ENCODE measurements at places on chromosomes 12 and 14. TPM values are rescaled to one million over a fixed set of nuclear protein-coding genes. Genes with fewer than 3 reads are reported as not detected.

GRCh38 chr12:44655846-44656245 is 220.3 kb downstream of the NELL2 start:
- DNase-seq: no peak

The NUAK1 gene
- total RNA-seq: 40.8 TPM

DNA sequence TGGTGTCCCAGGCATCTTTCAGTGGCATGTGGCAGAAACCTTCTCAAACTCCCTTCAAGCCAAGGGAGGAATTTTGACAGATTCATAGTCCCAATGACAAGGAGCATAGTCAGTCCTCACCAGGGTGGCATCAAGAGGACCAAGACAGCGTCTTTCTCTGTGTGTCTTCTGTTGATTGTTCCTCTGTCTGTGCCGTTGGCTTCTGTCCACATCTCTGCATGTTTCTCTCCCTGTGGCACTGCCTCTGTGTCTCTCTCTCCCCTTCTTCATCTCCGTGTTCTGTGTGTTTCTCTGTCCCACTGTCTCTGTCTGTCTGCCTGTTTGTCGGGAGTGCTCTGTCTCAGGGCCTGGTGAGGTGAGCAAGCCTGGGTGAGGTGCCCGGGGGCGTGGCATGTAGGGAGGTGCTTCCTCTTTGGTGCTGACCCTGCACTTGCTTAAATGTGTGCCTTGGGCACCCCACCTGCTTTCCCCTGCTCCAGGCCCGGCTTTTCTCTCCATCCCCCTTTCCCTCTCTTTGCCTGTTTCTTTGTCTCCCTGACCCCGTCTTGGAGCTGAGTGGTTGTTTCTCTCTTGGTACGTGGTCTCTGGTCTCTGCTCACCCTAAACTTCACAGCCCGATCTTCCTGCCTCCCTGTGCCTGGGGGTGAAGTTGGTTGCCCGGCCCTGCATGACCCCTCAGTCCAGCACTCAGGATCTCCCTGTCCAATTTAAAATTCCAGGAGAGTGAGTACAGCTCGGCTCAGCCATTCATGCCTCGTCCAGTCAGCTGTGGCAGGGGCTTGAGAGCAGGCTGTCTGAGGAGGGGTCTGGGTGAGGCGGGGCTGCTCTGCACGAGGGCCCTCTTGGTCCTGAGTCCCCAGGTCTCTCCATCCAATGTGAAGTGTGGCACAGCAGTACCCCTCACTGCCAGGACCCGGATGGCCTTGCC is 28.5 kb downstream of the JDP2 start:
- no peak for DNase-seq

The TPH2 gene
- not detected for total RNA-seq

DNA sequence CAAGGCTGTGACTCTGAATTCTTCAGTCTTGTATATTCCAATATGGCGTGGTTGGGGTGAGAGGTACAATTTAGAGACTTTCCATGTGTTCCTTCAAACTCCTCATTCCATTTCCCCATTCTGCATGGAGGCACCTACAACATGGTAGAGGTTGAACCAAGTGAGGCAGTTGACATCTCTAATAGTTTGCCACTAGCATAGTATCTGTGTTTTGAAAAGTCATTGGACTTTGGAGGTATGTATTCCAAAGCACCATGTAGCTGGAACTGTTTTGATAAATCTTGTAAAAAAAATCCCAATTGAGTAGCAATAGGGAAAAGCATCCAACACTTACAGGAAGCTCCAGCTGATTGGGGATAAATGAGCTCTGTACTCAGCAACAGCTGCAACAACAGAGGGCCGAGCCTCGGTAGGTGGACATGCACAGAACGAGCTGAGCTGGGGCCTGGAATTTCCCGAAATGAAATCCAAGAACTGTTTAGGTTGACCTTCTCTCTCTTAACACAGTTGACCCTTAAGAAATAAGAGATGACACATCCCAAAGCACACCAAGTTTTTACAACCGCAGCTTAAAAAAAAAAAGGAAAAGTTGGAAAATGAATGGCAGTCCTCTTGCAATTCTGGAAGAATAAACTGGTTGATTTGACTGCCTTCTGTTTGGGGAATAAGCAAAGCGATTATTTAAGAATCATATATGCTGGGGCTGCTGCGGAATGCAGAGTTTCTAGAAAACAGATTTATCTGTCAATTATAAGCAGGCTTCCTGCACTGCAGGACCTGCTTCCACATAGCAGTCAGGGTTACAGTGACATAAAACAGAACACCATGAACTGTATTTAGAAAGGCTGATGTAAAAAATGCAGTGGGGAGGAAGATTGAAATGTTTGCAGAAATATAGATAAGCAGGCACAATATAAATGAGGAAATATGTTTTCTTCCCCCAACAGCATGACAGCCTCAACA is 194.6 kb upstream of the KRR1 start:
- DNase-seq: no peak

GRCh38 chr12:105267711-105268110 is 31.7 kb upstream of the APPL2 start:
- DNase-seq: no peak

The KRT79 gene
- 5.4 TPM for total RNA-seq

DNA sequence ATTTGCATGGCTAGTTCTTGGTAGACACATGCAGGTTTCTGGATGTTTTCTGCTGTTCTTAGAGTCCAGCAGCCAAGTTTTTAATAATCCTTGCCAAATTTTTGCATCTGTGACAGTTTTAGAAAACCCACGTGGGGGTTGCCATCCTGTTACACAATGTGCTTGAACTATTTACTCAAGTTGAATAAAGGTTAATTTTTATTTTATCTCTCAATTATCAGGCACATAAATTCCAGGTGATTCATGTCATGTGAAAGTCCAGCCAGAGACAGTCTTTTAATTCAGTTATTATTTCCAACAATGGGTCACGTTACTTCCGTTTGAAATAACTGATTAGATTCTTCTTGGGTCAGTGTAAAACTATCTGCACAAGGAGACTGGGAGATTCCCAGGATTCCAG is 15.7 kb downstream of the MYRFL start:
- no peak for DNase-seq

DNA sequence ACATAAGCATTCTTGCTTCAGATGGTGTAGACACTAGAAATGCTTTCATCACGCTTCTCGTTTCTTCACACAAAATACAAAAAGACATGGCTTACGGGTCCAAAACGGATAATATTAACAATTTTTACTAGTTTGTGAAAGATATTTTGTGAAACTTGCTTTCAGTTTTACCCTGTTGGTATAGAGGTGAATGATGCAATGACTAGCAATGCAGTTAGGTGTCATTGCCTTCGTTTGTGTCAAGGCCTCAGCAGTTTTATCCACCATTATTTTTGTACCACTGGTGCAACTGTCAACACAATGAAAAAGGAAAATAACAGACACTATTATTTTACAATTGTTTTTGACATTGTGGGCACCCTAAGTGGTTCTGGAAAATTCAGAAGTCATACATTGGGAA is 323.0 kb downstream of the FLRT2 start:
- DNase-seq: no peak

DNA sequence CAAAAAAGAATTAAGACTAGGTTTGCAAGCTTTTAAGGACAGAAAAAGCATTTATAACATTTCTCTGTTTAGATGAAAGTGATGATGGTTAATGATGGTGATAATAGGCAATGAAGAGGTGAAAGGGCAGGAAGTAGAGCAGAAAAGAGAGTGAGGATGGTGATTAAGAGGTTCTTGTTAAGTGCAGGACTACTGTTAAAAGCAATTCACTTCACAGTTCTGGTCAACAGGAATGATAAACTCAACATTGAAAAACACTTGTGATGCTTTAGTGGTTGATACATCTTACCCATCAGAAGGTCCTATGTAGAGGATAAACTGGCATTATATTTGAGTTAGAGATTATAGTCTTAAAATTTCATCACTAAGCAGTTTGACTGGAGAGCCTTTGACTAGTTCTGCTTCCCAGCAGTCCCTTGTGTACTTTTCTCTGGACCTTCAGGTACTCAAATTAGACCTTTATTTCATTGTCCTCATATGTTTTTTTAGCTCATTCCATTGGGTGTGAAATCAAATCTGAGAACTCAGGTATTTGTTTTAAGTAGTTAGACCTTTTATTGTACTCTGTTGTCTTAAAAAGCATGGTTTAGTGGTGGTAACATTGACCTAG is 10.9 kb downstream of the RAP1B start:
- DNase-seq: no peak

The MYH7 gene
- total RNA-seq: 0.12 TPM

GRCh38 chr14:76501156-76501720 is 125.3 kb downstream of the ESRRB start:
- DNase-seq: no peak

DNA sequence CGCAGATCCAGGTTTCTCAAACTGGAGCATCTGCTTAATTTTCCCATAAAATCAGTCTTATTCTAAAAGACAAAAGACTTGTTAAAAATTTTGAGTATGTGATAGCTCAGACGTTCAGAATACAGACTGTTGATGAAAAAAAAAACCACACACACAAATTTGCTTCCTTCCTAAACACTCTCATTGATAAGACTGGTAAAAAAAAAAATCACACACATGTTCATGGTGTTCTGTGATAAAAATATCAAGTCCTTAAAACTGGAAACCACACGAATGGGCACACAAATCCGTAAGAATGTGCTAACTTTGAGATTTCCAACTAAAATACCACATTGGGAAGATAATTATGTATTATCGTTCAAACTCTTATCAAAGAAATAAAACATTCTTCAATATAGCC is 6.7 kb upstream of the ARID4A start:
- DNase-seq: no peak

- DNase-seq: no peak
Measured at GRCh38 chr12:67691220-67691619, 42.7 kb downstream of the DYRK2 start.

DNA sequence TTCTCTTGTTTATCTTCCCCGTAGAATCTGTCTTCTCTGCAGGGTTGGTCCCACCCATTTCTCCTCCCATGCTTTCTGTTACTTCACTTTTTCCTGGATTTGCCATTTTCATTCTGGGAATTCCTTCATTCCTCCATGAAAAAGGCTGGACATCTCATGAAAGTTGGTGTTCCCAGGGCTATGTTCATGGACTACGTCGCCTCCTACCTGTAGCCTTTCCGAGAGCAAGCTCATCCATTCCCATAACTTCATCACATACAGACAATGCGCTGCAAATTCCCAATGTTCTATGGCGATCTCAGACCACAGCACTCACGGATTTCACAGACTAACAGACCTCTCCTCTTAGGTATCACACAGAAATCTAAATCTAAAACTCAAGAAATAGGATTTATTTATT is 217.1 kb downstream of the EXOC5 start:
- no peak for DNase-seq

DNA sequence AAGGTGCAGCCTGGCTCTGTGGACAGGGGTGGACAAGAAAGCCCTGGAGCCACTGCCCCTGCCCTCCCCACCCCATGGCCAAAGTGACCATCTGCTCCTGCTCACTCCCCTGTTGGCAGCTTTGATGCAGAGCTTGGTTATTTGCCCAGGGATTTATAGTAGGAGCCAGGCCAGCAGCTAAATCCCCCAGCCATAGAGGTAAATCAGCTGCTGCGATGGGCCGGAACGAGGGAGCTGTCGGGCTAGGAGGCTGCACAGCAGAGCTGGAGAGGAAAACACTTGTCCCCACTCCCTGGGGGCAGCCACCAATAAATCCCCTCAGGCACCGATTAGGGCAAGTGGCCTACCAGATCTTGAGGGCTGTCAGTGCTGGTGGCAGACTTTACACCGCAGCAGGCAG is 26.0 kb downstream of the SMUG1 start:
- DNase-seq: no peak

DNA sequence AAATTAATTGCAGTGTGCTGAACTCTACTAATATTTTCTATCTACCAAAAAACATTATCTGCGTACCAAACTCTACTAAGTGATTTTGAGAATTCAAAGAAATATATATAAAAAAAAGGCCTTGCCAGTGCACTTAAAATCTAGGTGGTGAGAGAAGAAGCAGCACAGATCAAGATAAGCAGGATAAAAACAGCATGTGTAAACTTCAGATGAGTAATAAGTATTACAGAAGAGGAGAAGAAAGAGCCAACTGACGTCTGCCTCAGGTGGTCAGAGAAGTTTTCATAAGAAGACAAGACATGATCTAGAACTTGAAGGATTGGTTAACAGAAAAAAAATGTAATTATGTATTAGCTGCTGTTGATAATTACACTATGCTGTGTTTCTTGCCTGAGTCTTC is 166.4 kb downstream of the DUSP6 start:
- DNase-seq: no peak

DNA sequence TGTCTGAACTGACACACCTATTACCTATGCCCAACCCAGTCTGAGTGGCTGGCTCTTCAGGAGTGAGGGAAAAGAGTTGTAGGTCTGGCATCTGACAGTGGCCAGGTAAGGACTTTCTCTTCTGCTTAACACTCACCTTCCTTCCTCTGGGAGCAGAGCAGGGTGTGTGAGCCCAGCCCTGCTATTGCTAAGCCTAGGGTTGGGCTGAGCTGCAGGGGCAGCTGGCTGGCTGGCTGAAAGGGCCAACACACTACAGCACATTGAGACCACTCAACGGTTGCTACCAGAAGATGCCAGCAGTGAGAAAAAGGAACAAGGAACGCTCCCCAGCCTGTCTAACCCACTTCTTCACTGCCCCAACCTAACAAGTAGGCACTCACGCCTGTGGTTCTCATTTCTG is 201.2 kb downstream of the DPF3 start:
- no peak for DNase-seq

DNA sequence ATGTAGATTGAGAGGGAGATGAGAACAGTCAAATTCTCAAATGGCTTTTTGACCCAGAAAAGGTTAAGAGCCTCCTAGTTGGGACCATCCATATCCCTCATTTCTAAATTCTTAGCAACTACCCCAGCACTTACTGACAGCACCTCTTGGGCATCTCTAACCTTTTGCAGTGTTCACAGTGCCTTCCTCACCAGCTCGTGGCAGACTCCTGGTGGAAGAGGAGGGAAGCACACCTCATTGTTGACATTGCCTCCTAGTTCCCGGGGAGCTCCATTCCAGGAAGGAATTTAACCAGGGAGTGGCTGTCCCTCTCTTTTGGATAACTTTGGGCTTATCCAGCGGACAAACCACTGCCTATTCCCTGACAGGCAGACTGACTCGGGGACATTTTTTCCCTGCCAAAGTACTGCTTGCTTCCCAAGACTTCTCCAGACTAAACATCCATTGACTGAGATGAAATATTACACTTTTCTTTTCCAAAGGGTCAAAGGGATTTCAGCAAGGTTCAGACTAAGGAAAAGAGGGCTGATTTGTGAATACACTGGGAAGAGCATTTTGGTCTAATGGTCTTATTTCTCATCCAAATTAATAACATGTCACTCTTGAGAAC is 9.0 kb upstream of the OR6J1 start:
- peak; percentile 69 for DNase-seq
